ENCODE measurements at places on chromosomes 5 and 9.

- no peak for DNase-seq
- no peaks in the 10 kb centered on the region for H3K4me1 ChIP-seq
- H3K27ac ChIP-seq = no peak overlapping the region
- no peaks in the 10 kb centered on the region for H3K36me3 ChIP-seq
- no peaks in the 10 kb centered on the region for H3K27me3 ChIP-seq
- no peak overlapping the region for H3K4me3 ChIP-seq
Observed at GRCh38 chr5:173882632-173883031, 5.5 kb upstream of the CPEB4 start.

- no peaks in the 10 kb centered on the region for H3K4me1 ChIP-seq
- H3K36me3 ChIP-seq = peaks cover 4% of the 10 kb centered on the region
- no peaks in the 10 kb centered on the region for H3K27me3 ChIP-seq
- no peak for DNase-seq
Observed at GRCh38 chr9:136046554-136046920, 48.6 kb downstream of the NACC2 start.

DNA sequence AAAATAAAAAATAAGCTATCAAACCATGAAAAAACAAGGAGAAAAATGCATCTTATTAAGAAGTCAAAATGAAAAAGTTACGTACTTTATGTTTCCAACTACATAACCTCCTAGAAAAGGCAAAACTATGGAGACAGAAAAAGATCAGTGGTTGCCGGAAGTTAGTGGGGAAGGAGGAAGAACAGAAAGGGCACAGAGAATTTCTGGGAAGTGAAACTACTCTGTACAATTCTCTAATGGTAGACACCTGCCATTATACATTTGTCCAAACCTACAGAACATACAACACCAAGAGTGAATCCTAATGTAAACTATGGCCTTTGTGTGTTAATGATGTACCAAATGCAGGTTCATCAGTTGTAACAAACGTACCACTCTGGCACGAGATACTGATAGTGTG lies 25.3 kb downstream of the SMU1 start:
- no peak overlapping the region for H3K4me3 ChIP-seq
- H3K27ac ChIP-seq = no peak overlapping the region
- DNase-seq = no peak
- H3K27me3 ChIP-seq = no peaks in the 10 kb centered on the region
- H3K4me1 ChIP-seq = no peaks in the 10 kb centered on the region
- peaks cover 18% of the 10 kb centered on the region for H3K36me3 ChIP-seq

GRCh38 chr9:98935071-98935505 lies 8.6 kb upstream of the COL15A1 start:
- H3K4me1 ChIP-seq = no peaks in the 10 kb centered on the region
- H3K27ac ChIP-seq = no peak overlapping the region
- no peaks in the 10 kb centered on the region for H3K36me3 ChIP-seq
- DNase-seq = no peak
- H3K4me3 ChIP-seq = no peak overlapping the region
- H3K27me3 ChIP-seq = no peaks in the 10 kb centered on the region

- H3K4me1 ChIP-seq = no peaks in the 10 kb centered on the region
- no peaks in the 10 kb centered on the region for H3K36me3 ChIP-seq
- no peak for DNase-seq
- no peak overlapping the region for H3K4me3 ChIP-seq
- no peak overlapping the region for H3K27ac ChIP-seq
Observed at GRCh38 chr5:147869112-147869511, 9.4 kb upstream of the SCGB3A2 start.

GRCh38 chr5:74957906-74958305 lies 91.7 kb upstream of the FAM169A start:
- H3K36me3 ChIP-seq = no peaks in the 10 kb centered on the region
- no peak overlapping the region for H3K4me3 ChIP-seq

GRCh38 chr9:129901993-129902739 lies 66.9 kb downstream of the USP20 start:
- no peaks in the 10 kb centered on the region for H3K4me1 ChIP-seq
- H3K27ac ChIP-seq = no peak overlapping the region
- H3K36me3 ChIP-seq = no peaks in the 10 kb centered on the region
- DNase-seq = no peak

- no peak overlapping the region for H3K27ac ChIP-seq
- no peaks in the 10 kb centered on the region for H3K4me1 ChIP-seq
- H3K36me3 ChIP-seq = peaks cover 2% of the 10 kb centered on the region
Observed at GRCh38 chr5:179620703-179621350, 2.6 kb downstream of the HNRNPH1 start.

DNA sequence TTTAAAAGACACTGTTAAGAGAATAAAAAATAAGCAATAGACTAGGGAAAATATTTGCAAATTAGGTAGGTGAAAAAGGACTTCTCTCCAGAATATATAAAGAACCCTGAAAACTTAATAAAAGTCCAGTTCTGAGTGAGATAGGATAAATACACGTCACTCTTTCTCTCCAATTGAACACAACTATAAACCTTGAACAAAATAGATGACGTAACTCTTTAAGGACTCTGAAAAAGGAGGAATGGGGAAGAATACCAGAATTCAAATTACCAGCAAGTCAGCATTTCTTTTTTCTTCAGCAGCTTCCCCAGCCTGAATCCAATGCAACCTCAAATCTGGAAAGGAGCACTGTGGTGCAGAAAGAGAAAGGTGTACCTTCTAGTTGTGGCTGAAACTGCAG lies 6.8 kb upstream of the WDR41 start:
- no peak for DNase-seq
- no peaks in the 10 kb centered on the region for H3K27me3 ChIP-seq
- H3K4me3 ChIP-seq = no peak overlapping the region
- no peak overlapping the region for H3K27ac ChIP-seq
- H3K4me1 ChIP-seq = no peaks in the 10 kb centered on the region

- DNase-seq = no peak
- H3K4me3 ChIP-seq = no peak overlapping the region
- H3K36me3 ChIP-seq = no peaks in the 10 kb centered on the region
- no peaks in the 10 kb centered on the region for H3K4me1 ChIP-seq
- no peak overlapping the region for H3K27ac ChIP-seq
Observed at GRCh38 chr5:145130996-145131395, 704.1 kb downstream of the PRELID2 start.

DNA sequence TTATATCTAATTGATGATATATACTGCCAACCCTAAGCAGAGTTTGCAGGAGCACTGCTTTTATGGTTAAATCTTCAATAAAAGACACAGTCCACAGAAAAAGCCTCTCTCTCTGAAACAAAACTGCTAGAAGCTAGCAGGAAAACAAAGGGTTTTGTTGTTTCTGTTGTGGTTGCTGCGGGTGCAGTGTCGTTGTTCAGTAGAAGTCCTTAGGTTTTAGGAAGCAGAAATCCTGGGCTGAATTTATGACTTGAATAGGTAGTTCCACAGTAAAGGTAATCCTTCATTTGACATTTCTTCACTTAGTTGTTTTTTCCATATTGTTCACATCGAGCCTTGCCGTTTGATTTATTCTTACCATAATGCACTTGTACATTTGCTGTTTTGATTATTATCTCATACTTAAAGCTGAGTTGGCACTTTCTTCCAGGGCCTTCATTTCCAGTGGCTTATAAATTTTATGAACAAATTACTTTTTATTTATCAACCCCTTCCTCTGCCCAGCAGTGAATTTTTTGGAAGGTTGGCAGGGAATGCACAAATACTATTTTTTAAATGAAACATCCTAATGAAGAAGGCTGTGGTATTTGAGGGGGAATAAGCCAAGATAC lies 209.6 kb upstream of the SLC30A5 start:
- H3K4me3 ChIP-seq = no peak overlapping the region
- H3K4me1 ChIP-seq = no peaks in the 10 kb centered on the region
- H3K36me3 ChIP-seq = no peaks in the 10 kb centered on the region
- DNase-seq = no peak
- no peaks in the 10 kb centered on the region for H3K27me3 ChIP-seq

- H3K4me1 ChIP-seq = no peaks in the 10 kb centered on the region
- H3K27me3 ChIP-seq = no peaks in the 10 kb centered on the region
- DNase-seq = no peak
- H3K27ac ChIP-seq = no peak overlapping the region
Observed at GRCh38 chr5:59193616-59194319, 610.9 kb downstream of the RAB3C start.

GRCh38 chr5:97778451-97778850 lies 595.4 kb upstream of the RIOK2 start:
- H3K27ac ChIP-seq = no peak overlapping the region
- no peaks in the 10 kb centered on the region for H3K27me3 ChIP-seq
- H3K36me3 ChIP-seq = no peaks in the 10 kb centered on the region
- H3K4me1 ChIP-seq = no peaks in the 10 kb centered on the region

GRCh38 chr9:115891929-115892328 lies 261.7 kb upstream of the PAPPA start:
- H3K4me3 ChIP-seq = no peak overlapping the region
- H3K36me3 ChIP-seq = no peaks in the 10 kb centered on the region
- H3K27ac ChIP-seq = no peak overlapping the region
- DNase-seq = no peak
- H3K4me1 ChIP-seq = no peaks in the 10 kb centered on the region
- H3K27me3 ChIP-seq = no peaks in the 10 kb centered on the region

GRCh38 chr9:33860200-33860871 lies 43.4 kb downstream of the UBE2R2 start:
- H3K36me3 ChIP-seq = no peaks in the 10 kb centered on the region
- DNase-seq = no peak
- H3K4me3 ChIP-seq = no peak overlapping the region

DNA sequence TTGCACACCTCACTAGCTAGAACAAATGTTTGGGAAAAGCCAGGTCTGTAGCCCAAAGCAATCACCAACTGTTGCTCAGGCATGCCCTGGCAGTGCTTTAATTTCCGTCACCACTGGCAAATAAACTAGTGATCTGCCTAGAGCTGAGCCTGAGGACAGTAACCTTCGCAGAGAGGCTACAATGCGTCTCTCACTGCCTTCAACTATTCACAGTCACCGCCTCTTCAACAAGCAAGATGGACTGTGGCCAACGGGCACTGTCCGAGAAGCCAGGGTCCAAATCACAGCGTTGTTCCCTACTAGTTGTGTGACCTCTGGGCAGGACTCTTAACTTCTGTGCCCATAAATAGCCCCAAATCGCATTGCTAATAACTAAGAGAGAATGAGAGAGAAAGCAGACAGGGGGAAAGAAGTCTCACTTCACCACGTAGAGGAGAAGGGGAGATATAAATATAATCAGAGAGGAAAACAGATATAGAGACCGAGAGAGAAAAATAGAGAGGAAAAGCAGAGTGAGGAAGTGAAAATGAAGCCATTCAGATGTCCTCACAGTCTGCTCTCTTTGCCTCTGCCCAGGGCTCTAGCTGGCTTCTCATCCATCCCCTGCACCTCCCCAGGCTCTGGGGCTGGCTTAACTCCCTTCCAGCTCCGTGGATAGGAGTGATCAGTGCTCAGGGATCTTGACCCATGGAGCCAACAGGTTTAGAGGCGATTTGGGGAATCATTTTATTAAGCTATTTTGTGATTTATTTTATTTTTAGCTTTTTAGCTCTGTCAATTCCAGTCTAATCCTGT lies 157.9 kb downstream of the ZDHHC21 start:
- H3K36me3 ChIP-seq = no peaks in the 10 kb centered on the region
- H3K27ac ChIP-seq = no peak overlapping the region
- DNase-seq = no peak

DNA sequence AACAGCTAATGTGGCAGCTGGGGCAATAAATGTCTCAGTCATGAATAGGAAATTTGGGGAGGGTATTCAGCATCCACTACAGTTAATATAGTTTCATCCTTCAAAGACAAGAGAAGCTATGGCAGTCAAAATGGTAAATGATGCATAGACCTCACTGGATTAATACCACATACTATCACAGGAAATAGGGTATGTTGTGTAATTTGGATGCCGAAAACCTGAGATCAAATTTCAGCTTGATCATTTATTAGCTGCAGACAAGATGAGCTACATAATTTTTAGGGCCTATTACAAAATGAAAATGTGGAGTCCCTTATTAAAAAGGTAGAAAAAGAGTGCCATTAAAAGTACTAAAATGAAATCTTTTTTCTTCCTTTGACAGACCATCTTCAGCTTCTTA lies 112.6 kb upstream of the MTAP start:
- no peaks in the 10 kb centered on the region for H3K27me3 ChIP-seq
- no peak overlapping the region for H3K27ac ChIP-seq
- DNase-seq = no peak
- no peak overlapping the region for H3K4me3 ChIP-seq

DNA sequence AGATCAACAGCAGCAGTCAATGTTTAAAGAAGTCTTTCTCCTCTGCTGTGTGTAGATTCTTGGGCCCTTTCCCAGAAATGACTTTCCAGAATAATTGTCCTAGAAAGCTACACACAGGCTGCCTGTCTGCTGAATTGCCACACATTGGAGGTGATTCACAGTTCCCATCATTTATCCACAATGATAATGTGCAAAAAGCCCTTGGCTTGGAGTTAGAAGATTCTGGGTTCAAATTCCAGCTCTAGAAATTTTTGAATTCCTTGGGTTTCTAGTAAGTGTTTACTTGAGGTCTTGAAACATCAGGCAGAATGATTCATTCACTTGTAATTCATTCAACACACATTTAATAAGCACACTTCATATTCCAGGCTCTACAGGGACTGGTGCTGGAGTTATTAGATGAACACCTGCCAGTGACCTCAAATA lies 28.6 kb upstream of the EPB41L4B start:
- H3K4me3 ChIP-seq = no peak overlapping the region
- DNase-seq = no peak
- no peaks in the 10 kb centered on the region for H3K36me3 ChIP-seq
- no peaks in the 10 kb centered on the region for H3K27me3 ChIP-seq
- no peak overlapping the region for H3K27ac ChIP-seq

DNA sequence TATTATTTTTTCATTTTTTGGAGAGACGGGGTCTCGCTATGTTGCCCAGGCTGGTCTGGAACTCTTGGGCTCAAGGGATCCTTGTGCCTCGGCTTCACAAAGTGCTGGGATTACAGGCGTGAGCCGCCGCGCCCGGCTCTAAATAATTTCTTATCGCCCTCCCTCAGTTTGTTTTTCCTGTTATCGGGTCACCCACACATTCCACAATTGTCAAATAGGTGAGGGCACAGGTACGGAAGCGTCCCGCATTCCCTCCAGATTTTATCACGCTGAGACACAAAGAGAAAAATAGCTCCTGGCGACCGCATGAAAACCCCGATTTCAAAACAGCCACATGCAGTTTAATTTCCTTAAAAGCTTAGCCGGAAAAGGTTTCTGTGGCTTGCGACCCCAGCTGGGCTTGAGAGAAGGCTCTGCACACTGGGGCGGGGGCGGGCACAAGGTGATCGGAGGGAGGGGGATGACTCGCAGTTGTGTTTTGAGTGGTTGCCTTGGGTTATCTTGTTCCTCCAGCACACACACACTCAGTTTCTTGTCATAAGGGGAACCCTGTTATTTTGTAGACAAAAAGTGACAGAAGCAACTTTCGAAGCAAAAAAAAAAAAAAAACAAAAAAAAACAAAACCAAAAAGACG lies 717 bp upstream of the IQGAP2 start:
- DNase-seq = peak; percentile 64
- H3K4me1 ChIP-seq = no peaks in the 10 kb centered on the region
- peak overlapping the region; percentile 38 for H3K4me3 ChIP-seq
- H3K27ac ChIP-seq = no peak overlapping the region
- no peaks in the 10 kb centered on the region for H3K27me3 ChIP-seq

DNA sequence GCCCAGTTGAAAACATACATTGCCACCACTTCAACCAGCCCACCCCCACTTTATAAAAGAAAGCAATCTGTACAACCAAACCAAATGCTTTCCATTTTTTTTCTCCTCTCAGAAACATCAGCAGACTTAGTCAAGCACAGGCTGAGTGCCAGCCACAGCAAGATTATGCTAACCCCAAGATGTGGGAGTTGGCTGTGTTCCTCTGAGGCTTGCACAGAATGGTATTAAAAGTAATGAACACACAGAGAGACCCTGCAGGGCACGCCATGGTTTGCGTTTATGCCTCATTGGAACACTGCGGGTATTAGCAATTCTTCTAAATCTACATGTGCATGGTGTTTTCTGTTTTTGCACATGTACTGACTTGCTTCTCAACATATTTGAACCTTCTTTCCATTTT lies 419.9 kb upstream of the GRAMD2B start:
- no peaks in the 10 kb centered on the region for H3K36me3 ChIP-seq
- H3K27ac ChIP-seq = no peak overlapping the region
- H3K4me1 ChIP-seq = peaks cover 5% of the 10 kb centered on the region
- DNase-seq = peak; percentile 80
- no peak overlapping the region for H3K4me3 ChIP-seq

All from aorta (tissue), 5 donors.